ENCODE measurements at places on chromosomes 2 and 18.

GRCh38 chr2:202065876-202066275, 7.2 kb upstream of the KIAA2012 start:
- DNase-seq: no peak

- DNase-seq: no peak
Observed at GRCh38 chr2:58609326-58609725, 368.2 kb upstream of the FANCL start.

- DNase-seq: no peak
Observed at GRCh38 chr2:241870081-241870541, 582 bp downstream of the RTP5 start.

DNA sequence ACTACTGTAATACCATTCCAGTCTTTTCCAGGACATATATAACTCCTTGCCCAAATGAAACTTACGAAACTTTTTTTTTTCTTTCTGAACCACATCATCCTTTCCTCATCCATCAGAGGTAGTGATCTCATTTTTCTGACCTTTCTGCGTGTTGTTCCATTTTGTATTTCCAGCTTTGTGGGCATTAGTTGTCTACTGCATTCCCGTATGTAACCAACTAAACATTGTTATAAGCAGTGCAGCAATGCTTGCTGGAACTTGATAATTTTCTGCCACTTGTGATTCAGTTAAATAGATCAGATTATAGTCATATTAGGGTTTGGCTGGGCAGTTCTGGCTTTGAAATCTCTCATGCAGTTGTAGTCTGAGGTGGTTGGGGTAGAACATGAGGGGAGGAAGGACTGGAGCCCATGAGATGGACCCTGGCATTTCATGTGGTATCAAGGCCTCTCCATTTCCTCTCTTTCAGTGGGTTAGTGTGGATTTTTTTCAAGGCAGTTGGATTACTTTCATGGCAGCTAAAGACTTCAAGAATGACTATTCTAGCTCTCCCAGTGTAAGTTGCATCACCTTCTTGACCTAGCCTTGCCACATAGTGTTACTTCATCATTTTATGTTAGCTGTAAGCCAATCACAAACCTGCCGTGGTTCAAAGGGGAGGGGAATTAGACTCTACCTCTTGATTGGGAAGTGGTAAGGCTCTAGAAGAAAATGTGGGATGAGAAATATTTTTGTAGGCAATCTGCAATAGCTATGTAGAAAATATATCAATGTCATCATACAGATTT, 80.5 kb downstream of the EHBP1 start:
- no peak for DNase-seq

- no peak for DNase-seq
Observed at GRCh38 chr2:38500283-38500634, 102.5 kb downstream of the HNRNPLL start.

- DNase-seq: no peak
Observed at GRCh38 chr2:30677861-30678385, 129.3 kb downstream of the CAPN13 start.

- DNase-seq: no peak
Observed at GRCh38 chr2:10884574-10884975, 27.2 kb upstream of the KCNF1 start.

DNA sequence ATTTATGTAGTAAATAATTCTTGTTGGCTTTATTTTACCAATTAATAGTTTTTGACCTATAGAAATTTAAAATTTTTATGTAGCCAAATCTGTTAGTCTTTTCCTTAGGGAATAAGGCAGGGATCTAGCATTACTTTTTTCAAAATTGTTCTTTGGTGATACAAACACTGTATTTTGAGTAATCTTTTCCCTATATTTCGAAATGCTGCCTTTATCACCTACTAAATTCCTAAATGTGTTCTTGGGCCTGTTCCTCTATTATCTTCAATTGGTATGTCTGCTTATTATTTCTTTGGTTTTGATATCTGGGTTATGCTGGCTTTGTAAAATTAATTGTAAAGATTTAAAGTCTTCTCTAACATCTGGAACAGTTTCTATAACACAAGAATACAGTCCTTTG, 87.5 kb downstream of the DYSF start:
- no peak for DNase-seq

- no peak for DNase-seq
Observed at GRCh38 chr2:127134235-127134634, 27.3 kb upstream of the BIN1 start.

DNA sequence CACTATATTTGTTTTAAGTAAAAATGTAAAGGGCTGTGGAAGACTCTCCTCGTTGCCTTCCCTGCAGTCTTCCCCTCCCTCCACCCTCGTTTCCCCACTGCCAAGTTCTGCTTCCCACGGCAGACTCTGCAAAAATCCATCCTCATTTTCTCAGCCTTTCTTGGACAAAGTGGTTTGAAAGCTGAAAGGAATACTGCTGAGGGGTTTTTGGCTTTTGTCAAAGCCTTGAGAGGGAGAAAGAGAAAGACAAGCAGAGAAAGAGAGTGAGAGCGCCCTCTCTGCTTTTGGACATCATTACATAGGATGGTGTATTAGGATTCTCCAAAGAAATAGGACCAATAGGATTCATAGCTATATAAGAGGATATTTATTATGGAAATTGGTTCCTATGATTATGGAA, 455.9 kb upstream of the SOX11 start:
- no peak for DNase-seq

GRCh38 chr2:227461811-227462461, 10.0 kb upstream of the AGFG1 start:
- no peak for DNase-seq

- no peak for DNase-seq
Observed at GRCh38 chr2:152504618-152505017, 169.6 kb downstream of the FMNL2 start.

- DNase-seq: no peak
Observed at GRCh38 chr18:79272916-79273315, 122.8 kb upstream of the NFATC1 start.

GRCh38 chr2:100041946-100042345, 100.4 kb downstream of the AFF3 start:
- no peak for DNase-seq

GRCh38 chr2:216017365-216017764, 4.0 kb upstream of the MREG start:
- no peak for DNase-seq

DNA sequence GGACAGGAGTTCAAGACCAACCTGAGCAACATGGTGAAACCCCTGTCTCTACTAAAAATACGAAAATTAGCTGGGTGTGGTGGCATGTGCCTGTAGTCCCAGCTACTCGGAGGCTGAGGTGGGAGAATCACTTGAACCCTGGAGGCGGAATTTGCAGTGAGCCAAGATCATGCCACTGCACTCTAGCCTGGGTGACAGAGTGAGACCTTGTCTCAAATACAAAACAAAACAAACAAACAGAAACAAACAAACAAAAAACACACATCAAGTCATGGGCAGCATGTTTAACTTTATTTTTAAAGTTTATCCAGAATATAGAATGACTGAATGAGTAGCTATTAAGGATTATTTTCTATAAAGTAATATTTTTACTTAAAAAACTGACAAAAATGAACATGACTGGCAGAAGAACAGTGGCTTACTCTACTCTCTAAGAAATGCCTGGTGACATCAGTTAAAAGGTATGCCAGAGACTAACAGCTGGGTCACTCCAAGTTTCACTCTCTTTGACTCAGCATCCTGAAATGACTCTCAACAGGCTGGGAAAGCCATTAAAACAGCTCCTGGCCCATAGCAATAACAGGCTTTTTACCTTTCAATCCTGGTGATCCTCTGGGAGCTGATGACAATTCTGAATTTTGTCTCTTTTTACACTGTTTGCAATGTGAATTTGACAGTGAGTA, 281.6 kb upstream of the STON1 start:
- DNase-seq: no peak

DNA sequence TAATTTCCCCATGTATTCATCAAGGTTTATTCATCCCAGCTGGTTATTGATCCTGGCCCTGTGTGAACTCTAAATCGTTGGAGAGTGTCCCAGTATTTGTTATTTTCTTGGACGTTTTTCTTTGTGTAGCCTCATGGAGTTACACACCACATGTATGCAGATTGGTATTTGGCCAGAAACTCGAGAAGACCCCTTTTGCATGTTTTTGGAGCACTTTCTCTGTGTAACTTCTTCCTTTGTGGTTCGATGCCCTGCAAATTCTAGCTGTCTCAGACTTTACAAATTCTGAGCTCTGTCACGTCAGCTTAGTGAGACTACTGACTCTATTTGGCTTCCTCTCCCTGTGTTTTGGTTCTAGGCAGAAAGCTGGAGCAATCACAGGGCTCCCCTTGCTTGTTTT, 198.7 kb downstream of the MCFD2 start:
- no peak for DNase-seq

GRCh38 chr2:74849228-74849892, 15.4 kb downstream of the HK2 start:
- no peak for DNase-seq

DNA sequence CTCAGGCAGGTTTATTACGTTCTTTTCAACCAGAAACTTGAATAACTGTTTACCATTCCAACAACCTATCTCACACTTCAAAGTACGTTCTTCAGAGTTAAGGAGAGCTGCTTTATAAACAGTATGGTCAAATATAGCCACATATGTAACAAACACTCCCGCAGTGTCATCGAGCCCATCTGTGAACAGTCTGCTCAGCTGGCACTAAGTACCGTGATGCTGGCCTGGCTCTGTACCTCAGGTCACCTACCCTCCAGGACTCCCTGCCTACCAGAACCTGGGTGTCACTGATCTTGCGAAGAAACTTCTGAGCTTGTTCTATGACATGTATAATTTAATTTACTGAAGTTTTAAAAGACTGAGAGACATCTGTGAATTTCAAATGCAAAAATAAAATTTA, 71.4 kb downstream of the SEPTIN10 start:
- no peak for DNase-seq

- no peak for DNase-seq
Observed at GRCh38 chr2:157190151-157190550, 67.4 kb upstream of the GALNT5 start.
